Stimulated activated CD8-positive, alpha-beta memory T cell treated with anti-CD3 and anti-CD28 coated beads, Interleukin-4, amount 100 ng/mL, for 48 hours (primary cell): ENCODE measurements at places on chromosomes 12 and 14.

GRCh38 chr14:98766818-98767217, 505.2 kb downstream of the BCL11B start:
- DNase-seq: no peak

DNA sequence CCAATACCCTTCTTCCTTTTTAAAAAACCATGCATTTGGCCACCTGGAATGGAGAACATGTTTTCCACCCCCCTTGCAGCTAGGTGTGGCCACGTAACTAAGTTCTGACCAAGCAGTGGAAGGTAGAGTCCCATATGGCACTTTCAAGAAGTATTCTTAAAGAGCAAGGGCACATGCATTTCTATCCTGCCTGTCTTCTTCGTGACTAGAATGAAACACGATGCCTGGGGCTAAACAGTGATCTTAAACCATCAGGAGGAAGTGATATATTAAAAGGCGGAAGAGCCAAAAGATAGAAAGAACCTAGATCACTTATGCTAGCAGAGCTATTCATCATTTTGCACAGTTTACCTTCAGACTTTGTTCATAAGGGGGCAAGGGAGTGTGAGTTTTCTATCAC, 16.0 kb upstream of the DDX11 start:
- DNase-seq: no peak

DNA sequence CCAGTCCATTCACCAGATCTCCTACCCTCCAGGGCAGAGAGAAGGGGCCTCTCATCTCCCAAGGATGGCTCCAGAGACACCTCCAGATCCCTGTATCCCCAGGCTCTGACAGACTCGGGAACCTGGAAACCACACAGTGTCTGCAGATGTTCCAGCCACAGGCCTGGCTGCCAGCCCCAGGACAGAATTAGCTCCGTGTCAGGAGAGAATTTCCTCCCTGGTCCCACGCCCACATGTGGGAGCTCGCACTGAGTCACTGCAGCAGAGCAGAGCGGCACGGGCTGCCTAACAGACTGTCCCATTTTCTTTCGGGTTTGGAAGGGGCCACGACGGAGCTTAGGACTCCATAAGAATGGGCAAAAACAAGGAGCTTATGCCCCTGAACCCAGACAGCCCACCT, 33.6 kb downstream of the CMKLR1 start:
- DNase-seq: peak; percentile 51

DNA sequence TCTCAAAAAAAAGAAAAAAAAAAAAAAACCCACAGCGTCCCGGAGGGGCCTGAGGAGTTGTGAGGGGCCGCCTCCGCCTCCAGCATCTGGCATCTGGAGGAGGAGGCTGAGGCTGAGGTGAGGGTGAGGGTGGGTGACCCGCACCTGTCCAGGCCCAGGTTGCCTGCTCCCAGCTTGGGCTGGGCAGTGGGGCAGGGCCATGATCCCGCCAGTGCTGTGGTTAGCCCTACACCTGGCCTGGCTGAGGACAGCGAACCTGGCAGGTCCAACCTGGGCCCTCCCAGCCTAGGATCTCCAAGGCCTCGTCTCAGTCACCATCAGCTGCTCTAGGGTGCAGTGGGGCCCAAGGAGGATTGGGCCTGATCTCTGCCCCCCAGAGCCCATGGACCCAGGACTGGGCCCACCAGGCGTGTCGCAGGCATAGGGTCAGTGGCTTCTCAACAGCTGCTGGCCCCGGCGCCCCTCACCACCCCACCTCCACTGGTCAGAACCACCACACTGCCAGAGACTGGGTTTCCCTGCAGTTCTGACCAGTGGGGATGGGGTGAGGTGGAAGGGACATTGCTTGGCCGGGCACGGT, 36.3 kb upstream of the RCOR1 start:
- no peak for DNase-seq

DNA sequence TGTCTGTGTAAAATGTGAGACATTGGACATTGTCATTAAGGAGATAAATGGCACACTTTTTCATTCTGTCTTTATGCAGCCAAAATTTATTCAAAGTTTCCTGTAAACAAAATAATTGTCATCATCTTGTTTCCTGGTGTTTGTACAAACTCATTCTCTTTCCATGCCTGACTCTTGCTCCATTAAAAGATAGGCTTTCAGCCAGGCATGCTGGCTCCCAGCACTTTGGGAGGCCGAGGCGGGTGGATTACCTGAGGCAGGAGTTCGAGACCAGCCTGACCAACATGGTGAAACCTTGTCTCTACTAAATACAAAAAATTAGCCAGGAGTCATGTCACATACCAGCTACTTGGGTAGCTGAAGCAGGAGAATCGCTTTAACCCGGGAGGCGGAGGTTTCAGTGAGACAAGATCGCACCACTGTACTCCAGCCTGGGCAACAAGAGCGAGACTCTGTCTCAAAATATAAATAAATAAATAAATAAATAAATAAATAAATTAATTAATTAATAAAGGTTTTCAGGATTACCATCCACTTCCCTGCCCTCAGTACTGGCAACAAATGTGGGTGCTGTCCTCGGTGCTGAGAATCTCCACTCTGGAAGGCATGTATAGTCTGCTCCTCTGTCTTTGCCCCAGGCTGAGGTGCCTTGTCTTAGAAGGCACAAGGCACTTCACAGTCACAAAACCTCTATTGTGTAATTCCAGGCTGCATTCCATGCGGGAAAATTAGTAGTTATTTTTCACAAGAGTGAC, 83.2 kb downstream of the PAH start:
- DNase-seq: no peak
